Heart left ventricle (tissue), 16 donors: ENCODE measurements at places on chromosomes 1 and 21. TPM values are rescaled to one million over a fixed set of nuclear protein-coding genes. Genes with fewer than 3 reads are reported as not detected.
A peak's percentile ranks its signal among the peaks of the same experiment; 100 is the strongest.

Gene S100A9
- 76.2 TPM for total RNA-seq

Gene PSMB4
- total RNA-seq = 237 TPM

Gene NTRK1
- total RNA-seq = 0.58 TPM

Gene PTGER3
- 0.45 TPM for total RNA-seq

- H3K4me3 ChIP-seq = no peak overlapping the region
- no peaks in the 10 kb centered on the region for H3K27me3 ChIP-seq
- H3K36me3 ChIP-seq = peaks cover 10% of the 10 kb centered on the region
- peaks cover 6% of the 10 kb centered on the region for H3K4me1 ChIP-seq
- DNase-seq = no peak
These were observed 8.1 kb downstream of the PAQR7 start for GRCh38 chr1:25867210-25867991.

GRCh38 chr1:103783944-103784377 lies 34.3 kb downstream of the AMY1C start:
- no peaks in the 10 kb centered on the region for H3K4me1 ChIP-seq
- no peak for DNase-seq
- no peak overlapping the region for H3K27ac ChIP-seq
- no peaks in the 10 kb centered on the region for H3K36me3 ChIP-seq

GRCh38 chr21:44749759-44750674 lies 38.6 kb upstream of the TSPEAR start:
- no peaks in the 10 kb centered on the region for H3K36me3 ChIP-seq
- H3K4me3 ChIP-seq = no peak overlapping the region
- DNase-seq = no peak
- no peaks in the 10 kb centered on the region for H3K4me1 ChIP-seq
- peaks cover 16% of the 10 kb centered on the region for H3K27me3 ChIP-seq

DNA sequence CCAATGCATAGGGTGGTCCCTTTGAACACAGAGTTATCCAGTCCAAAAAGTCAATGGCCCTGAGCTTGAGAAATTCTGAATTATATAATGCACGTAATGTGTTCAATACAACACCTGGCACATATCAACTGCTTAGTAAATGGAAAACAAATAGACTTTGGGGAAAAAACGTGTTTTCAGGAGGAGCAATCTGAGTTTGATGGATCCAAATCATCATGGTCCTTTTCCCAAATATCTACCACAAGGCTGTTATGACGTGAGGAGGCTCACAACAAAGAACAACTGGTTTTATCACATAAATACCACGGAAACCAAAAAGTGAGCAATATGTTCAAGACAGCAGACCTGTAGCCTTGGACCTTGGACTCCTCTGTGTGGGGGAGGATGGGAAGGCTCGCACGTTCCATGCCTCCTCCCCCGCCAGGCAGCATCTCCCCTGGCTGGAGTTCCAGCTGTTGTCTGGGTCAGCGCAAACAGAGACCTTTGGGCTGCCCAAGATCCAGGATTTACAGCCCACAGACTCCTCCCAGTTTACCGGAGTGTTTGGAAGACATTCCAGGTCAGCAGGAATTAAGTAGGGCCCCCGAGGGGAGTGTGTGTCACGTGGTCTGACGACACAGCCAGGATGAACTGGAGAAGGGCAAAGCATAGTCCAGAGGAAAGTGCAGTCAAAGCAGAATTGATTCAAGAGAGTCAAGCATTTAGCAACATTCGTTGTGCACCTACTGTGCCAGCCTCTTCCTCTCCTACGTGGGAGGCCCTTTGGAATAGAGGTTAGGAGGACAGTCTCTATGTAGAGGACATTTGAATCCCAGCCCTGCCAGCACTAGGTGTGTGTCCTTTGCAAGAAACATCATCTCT lies 32.2 kb upstream of the MED18 start:
- no peaks in the 10 kb centered on the region for H3K36me3 ChIP-seq
- H3K4me3 ChIP-seq = no peak overlapping the region
- no peak overlapping the region for H3K27ac ChIP-seq
- DNase-seq = no peak
- no peaks in the 10 kb centered on the region for H3K4me1 ChIP-seq

- H3K27me3 ChIP-seq = no peaks in the 10 kb centered on the region
- H3K4me3 ChIP-seq = peak overlapping the region; percentile 7
These were observed 40.9 kb upstream of the PPIAL4F start for GRCh38 chr1:144551543-144552424.

DNA sequence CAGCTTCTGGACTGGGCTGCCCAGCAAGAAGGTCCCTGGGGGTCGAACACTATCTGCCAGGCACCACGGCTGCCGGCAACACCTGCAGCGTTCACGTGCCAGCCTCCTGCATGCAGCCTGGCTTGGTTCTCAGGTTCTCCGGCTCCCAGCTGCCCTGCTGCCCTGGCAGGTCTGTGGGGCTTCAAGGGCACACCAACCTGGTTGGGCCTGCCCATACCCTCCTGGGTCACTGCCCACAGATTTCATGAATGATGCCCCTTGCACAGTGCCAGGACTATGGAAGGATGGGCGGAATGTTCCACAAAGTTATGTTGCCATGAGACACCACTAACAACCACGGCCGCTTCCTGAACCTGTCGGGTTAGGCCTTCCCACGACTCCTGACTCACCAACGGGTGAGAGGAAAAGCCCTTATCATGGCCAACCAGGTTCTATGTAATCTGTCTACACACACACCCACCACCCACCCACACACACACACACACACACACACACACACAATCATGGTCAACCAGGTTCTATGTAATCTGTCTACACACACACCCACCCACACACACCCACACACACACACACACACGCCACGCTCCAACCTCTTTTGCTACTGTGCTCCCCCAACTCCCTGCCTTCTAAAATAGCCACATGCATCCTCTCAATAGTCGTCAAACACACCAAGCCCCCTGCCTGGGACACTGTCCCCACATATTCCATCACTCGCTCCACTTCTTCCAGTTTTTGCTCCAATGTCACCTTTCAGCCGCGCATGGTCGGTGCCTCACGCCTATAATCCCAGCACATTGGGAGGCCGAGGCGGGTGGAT lies 32.2 kb downstream of the HSPG2 start:
- H3K4me3 ChIP-seq = no peak overlapping the region
- H3K27ac ChIP-seq = peak overlapping the region; percentile 75

DNA sequence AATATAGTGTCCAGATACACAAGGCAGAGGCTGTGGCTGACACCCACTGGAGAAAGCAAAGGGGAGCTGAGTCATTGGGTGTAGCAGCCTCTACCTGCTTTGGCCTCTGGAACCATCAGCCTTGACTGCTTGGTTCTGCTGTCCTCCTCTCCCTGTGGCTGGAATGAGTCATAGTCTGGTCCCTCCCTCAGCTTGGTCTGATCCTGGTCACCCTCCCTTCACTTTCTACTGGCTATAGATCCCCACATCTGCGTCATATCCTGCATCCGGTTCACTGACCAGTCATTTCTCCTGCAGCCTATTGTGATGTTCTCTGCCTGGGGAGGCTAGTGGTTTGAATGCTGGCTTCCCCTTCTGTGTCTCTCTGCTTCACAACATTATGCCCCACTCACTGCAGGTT lies 372.8 kb upstream of the DAB1 start:
- H3K36me3 ChIP-seq = no peaks in the 10 kb centered on the region
- H3K27me3 ChIP-seq = no peaks in the 10 kb centered on the region
- no peak overlapping the region for H3K27ac ChIP-seq
- no peak overlapping the region for H3K4me3 ChIP-seq
- DNase-seq = no peak
- H3K4me1 ChIP-seq = no peaks in the 10 kb centered on the region

- H3K4me3 ChIP-seq = no peak overlapping the region
- DNase-seq = no peak
- H3K27me3 ChIP-seq = no peaks in the 10 kb centered on the region
These were observed 869.8 kb upstream of the B3GALT2 start for GRCh38 chr1:194056169-194056568.

DNA sequence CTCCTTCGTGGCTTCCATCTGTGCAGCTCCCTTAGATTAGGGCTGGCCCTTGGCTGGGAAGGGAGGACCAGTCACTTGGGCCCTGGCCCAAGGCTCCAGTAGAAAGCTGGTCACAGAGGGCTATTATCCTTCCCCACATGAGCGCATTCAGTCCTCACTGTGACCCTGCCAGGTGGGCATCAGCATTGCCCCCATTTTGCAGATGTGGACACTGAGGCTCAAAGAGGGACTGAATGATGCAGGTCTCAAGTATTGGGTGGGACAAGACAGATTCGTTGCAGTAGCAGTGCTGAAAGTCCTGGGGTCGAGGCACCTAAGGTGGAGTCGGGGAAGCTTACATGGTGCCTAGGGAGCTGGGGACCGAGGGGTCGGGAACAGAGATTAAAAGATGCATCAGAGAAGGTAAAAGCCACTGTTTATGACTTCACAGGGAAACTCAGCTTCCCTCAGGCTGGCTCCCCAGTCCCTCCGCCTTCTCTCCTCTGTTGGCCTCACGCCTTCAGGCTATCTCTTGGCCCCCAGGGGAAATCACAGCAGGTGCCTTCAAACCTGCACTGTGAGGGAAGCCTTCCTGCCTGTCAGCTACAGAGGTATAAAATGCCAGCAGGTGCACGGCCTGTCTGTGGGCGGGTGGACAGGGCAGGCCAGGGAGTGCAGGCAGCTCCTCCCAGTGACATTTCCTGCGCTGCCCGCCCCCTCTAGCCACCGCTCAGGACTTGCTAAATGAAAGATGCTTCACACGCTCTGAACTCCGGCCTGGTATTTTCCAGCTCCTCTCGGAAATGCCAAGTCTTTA lies 178.4 kb downstream of the GRIK3 start:
- H3K4me3 ChIP-seq = no peak overlapping the region
- H3K4me1 ChIP-seq = no peaks in the 10 kb centered on the region
- H3K27ac ChIP-seq = no peak overlapping the region
- peak; percentile 12 for DNase-seq

GRCh38 chr1:21946836-21947587 lies 9.9 kb upstream of the HSPG2 start:
- no peaks in the 10 kb centered on the region for H3K27me3 ChIP-seq
- peaks cover 2% of the 10 kb centered on the region for H3K4me1 ChIP-seq
- H3K4me3 ChIP-seq = no peak overlapping the region

DNA sequence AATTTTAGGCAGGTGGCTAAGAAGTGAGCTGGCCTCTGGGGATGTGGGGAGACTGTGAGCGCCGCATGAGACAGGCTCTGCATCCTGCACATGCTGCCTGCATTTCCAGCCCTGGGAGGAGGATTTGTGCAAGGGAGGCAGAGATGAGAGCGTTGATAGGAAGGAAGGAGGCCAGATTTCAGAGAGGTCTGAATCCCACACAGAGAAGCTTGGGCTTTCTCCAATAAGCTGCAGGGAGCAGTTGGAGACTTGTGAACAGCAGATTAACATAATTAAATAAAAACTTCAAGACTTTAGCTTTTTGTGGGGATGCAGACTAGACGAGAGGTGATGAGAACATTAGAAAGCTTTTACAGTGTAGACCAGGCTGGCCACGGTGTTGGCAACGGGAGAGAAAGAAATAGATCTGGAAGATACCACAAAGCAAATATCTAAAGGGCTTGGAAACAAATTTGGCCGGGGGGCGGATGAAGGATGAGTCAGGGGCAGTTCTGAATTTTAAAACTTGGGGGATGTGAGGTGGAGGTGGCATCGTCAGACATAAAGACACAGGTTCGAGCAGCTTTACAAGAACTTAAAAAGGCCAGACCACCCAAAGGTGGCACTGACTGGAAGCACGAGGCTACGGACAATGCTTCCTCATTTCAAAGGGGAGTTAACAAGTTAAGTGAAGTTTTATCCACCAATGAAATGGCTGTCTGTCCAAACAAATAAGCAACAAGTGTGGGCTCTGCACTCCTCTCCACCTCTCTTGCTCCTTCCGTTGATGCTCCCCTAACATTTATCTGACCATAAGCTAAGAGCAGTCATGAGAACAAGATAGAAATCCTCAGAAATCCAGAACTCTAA lies 57.0 kb downstream of the HIVEP3 start:
- H3K4me3 ChIP-seq = no peak overlapping the region
- H3K27me3 ChIP-seq = no peaks in the 10 kb centered on the region
- DNase-seq = no peak
- peaks cover 4% of the 10 kb centered on the region for H3K4me1 ChIP-seq
- H3K27ac ChIP-seq = no peak overlapping the region

DNA sequence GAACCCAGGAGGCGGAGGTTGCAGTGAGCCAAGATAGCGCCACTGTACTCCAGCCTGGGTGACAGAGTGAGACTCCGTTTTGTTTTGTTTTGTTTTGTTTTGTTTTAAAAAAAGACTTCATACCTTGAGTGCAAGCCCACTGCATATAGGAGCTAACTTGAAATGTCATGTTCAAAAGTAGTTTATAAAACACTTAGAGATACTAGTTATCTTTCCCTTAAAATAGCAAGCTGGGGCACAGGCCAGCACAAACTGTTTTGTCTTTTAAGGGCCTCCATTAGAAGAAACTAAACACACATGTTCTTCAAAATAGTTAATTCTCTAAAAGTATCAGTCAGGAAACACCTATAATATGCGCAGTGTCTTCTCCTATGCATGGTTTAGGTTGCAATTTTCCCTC lies 505.1 kb upstream of the TMPRSS15 start:
- no peaks in the 10 kb centered on the region for H3K27me3 ChIP-seq
- no peak overlapping the region for H3K27ac ChIP-seq
- no peaks in the 10 kb centered on the region for H3K4me1 ChIP-seq

- DNase-seq = no peak
- H3K4me1 ChIP-seq = peaks cover 8% of the 10 kb centered on the region
- no peak overlapping the region for H3K27ac ChIP-seq
- no peaks in the 10 kb centered on the region for H3K36me3 ChIP-seq
These were observed 139.3 kb upstream of the EDN2 start for GRCh38 chr1:41623736-41624135.

GRCh38 chr1:102942324-102942723 lies 166.0 kb downstream of the COL11A1 start:
- H3K4me3 ChIP-seq = no peak overlapping the region
- no peaks in the 10 kb centered on the region for H3K27me3 ChIP-seq
- no peak overlapping the region for H3K27ac ChIP-seq
- no peak for DNase-seq

DNA sequence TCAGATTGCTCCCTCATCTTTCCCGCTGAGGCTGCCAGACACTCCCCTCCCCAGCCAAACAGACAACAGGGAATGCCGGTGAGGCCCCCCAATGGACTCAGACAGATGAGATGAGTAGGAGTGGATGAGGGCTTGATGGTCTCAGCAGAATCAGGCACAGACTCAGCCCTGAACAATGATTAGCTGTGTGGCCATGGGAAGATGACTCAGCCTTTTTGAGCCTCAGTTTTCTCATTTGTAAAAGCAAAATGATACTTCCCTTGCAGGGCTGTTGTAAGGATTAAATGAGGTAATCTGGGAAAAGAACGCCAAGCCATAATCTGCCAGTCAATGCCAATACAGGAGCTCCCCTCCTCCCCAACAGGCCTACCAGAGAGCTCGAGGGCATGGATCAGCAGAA lies 12.4 kb downstream of the C1orf198 start:
- no peak overlapping the region for H3K4me3 ChIP-seq
- DNase-seq = no peak
- H3K36me3 ChIP-seq = peaks cover 4% of the 10 kb centered on the region
- H3K4me1 ChIP-seq = no peaks in the 10 kb centered on the region
- H3K27me3 ChIP-seq = no peaks in the 10 kb centered on the region

DNA sequence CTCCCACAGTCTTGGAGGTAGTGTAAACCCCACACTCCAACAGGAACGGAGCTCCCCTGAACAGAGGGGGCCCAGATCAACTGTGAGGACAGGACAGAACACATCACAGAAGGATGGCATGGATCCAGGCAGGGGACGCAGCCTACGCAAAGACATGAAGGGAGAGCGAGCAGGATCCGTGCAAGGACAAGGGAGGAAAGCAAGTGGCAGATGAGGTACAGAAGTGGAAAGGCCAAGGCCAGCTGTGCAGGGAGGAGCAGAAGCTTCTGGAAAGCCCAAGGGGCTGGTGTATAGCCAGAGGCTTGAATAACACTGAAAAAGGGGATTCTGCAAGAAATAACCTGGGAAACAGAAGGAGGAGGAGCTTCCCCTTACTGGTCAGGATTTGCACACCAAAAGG lies 81.2 kb downstream of the SIPA1L2 start:
- H3K4me3 ChIP-seq = no peak overlapping the region
- no peak overlapping the region for H3K27ac ChIP-seq
- H3K4me1 ChIP-seq = peaks cover 11% of the 10 kb centered on the region
- no peaks in the 10 kb centered on the region for H3K27me3 ChIP-seq
- no peak for DNase-seq
